ENCODE measurements at places on chromosomes 1 and 21.

DNA sequence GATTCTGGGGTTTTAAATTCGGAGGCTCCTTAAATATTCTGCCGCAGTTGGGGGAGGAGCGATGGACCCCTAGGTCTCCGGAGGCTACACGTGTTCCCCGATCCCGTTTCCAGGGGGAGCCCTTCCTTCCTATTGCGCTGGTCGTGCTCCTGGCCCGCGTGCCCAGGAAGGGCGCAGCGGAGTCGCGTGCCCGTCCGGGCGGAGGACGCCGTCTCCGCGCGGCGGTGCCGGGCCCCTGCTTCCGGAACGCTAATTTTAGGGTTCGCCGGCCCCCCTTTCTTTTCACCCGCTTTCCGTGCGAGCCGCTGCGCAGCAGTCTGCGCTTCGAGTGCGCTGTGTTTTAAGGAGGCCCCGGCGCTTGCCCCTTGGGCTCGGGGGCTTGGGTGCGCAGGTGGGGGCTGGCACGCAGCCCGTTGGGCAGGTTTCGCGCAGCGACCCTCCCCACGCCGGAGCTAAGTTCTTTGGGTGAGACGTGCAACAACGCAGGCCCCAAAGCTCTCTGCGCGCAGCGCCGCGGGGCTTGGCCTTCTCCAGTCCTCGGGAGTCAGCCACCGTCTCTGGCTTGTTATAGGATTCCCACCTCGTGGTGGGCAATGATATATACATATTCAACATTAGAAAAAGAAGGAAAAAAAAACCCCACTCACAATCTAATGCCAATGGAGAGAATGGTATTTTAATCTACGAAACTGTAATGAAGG is 43.5 kb upstream of the DNAJC6 start:
- DNase-seq, result peak; percentile 63

DNA sequence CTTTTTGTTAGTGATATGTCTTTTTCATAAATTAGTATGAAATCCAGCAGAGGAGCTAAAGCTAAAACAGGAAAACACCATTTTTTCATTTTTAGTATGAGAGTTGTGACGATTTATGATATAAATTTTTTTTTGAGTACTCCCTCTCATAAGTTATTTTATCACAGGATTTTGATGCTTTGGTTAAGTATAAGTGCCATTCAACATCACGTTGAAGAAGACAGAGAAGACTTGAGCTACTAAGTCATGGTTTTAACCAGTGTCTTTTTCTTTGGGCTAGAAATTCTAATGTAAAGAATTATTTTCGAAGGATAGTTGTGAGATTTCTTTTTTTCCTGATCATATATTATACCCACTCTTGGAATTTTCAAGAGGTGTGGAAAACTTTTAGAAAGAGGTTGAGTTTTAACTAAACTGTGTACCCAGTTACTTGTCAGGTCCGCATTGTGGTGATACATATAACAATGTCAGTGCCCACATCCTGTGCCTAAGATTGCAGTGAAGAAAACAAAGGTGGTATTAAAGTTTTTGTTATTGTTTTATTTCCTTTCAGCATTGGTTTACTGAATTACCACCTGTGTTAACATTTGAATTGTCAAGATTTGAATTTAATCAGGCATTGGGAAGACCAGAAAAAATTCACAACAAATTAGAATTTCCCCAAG is 93.8 kb downstream of the USP25 start:
- no peak for DNase-seq

DNA sequence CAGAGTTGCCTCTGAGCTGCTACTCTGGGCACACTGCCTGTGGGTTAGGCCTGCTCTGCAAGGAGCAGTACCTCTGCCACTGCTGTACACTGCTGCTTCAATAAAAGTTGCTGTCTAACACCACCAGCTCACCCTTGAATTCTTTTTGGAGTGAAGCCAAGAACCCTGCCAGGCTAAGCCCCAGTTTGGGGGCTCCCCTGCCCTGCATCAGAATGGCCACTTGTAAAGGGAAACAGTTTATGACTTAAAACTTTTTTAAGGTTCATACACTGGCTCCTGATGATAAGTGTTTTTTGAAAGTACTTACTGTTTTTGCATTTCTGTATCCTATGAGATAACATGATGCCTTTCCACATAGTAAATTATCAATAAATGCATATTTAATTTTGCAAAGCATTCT is 310.0 kb downstream of the LMO4 start:
- no peak for DNase-seq

GRCh38 chr1:228727681-228728171 is 7.6 kb upstream of the RHOU start:
- no peak for DNase-seq

DNA sequence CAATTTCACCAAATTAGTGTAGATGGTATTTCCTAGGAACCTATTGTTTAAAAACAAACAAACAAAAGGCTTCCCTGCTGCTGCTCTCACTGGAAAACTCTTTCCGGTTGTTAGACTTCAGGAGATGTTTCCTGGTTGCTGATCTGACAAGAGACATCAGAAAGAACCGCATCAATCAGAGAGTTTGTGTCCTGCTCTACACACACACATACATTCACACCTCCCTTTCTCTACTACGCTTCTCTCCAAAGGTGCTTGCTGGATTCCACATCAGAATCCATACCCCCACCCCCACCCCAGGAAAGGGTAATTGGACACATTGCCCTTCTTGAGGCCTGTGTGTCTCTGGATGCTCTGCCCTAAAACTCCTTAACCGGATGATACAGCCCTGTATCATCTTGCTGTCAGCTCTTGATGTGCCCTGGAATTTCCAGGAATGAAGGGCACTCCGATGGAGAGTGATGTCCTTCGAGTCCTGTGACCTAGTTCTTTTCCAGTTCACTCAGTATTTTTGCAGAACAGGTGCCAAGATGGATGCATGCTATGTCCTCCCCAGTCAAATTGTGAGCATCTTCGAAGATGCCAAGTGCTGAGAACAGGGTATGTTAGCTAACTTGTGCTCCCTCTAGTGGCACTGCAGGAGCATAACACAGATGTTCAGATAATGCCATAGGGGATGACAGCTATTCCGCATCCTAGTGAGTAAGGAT is 113.7 kb upstream of the SLC35F3 start:
- DNase-seq, result peak; percentile 48

- DNase-seq, result no peak
Measured at GRCh38 chr1:115530407-115530806, 111.4 kb upstream of the VANGL1 start.

GRCh38 chr1:218479436-218480115 is 134.4 kb downstream of the TGFB2 start:
- DNase-seq, result no peak

GRCh38 chr1:28518745-28519341 is 13.0 kb downstream of the RCC1 start:
- no peak for DNase-seq

DNA sequence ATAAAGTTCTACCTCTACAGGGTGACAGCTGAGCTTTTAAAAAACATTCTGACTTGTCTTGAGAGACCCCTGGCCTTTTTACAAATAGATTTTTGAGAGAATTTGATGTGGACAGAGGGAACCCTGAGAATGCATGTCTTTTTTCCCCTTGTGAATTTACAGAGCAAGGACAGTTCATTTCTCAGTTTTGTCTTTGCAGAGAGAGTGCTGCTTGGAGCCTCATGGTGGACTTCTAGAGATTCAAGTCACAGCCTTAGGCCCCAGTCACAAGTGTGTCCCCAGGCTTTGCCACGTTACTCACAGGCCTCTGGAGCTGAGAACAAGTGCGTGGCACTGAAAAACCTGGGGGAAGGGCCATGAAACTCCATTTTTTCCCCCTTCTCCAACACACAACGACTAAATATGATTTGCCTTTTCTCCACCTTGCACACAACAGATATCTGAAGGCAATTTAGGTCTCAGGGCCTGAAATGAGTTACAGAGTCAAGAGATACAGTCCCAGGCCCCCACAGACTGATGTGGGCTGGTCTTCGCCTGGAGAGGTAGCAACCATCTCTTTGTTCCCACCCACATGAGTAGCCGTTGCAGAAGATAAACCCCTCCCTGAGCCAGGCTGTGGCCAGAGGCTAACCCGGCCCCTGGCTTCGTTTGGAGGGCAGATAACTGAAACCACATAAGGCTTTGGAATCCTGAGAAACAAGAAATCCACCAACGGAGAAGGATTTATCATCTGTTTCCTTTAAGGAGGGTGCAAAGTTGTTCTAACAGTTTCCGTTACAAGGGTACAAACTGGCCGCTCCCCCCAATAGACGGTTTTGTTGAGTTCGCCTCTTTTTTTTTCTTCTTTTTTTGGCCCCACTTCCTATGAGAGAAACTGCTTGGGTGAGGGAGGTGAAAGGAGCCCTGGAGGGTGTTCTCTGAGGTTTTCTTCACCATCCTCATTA is 1.0 kb upstream of the PIGV start:
- peak; percentile 41 for DNase-seq

DNA sequence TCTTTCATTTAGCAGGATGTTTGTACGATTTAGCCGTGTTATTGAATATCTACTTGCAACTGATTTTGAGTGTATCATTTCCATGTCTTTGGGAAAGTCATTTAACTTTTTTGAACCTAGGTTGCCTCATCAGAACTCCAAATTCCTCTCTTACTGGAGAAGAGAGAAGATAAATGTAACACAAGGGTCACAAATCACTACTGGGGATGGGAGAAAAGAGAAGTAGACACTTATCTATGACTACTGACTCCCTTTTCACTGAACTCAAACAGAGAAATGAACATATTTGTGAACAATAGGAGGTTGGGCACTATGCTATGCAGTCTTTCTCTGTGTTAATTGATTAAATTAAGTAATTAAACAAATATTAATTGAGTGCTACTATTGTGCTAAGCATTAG is 42.2 kb downstream of the TENT5C start:
- DNase-seq, result no peak

GRCh38 chr1:59879574-59879973 is 47.0 kb downstream of the CYP2J2 start:
- peak; percentile 20 for DNase-seq

- no peak for DNase-seq
Measured at GRCh38 chr1:205294934-205295333, 26.6 kb downstream of the NUAK2 start.

- DNase-seq, result no peak
Measured at GRCh38 chr1:91753878-91754277, 132.1 kb downstream of the TGFBR3 start.

DNA sequence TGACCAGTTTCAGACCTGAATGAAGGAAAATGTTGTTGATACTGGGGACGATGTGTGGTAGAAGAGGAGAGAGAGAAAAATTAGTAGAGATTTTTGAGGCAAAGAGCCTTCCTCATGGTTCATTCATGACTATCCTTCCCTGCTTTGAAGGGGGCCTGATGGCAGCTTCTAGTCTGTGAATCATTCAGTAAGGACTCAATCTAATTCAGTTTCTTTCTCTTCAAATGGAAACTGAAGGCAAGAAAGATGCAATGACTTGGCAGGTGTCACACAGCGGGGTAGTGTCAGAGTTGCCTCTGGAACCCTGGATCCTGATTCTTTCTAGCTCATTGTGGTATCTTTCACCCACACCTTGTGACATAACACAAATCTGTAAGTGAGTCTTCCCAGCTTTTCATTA is 14.9 kb upstream of the CD5L start:
- no peak for DNase-seq

DNA sequence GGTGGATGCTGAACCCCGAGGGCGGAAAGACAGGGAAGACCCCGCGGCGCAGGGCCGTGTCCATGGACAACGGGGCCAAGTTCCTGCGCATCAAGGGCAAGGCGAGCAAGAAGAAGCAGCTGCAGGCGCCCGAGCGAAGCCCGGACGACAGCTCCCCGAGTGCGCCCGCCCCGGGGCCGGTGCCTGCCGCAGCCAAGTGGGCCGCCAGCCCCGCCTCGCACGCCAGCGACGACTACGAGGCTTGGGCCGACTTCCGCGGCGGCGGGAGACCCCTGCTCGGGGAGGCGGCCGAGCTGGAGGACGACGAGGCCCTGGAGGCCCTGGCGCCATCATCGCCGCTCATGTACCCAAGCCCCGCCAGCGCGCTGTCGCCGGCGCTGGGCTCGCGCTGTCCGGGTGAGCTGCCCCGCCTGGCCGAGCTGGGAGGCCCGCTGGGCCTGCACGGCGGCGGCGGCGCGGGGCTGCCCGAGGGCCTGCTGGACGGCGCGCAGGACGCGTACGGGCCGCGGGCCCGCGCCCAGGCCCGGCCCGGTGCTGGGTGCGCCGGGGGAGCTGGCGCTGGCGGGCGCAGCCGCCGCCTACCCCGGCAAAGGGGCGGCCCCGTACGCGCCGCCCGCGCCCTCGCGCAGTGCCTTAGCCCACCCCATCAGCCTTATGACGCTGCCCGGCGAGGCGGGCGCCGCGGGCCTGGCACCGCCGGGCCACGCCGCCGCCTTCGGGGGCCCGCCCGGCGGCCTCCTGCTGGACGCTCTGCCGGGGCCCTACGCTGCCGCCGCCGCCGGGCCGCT is 20.7 kb downstream of the FOXO6 start:
- no peak for DNase-seq

GRCh38 chr1:245386297-245386971 is 231.6 kb downstream of the KIF26B start:
- DNase-seq, result no peak

DNA sequence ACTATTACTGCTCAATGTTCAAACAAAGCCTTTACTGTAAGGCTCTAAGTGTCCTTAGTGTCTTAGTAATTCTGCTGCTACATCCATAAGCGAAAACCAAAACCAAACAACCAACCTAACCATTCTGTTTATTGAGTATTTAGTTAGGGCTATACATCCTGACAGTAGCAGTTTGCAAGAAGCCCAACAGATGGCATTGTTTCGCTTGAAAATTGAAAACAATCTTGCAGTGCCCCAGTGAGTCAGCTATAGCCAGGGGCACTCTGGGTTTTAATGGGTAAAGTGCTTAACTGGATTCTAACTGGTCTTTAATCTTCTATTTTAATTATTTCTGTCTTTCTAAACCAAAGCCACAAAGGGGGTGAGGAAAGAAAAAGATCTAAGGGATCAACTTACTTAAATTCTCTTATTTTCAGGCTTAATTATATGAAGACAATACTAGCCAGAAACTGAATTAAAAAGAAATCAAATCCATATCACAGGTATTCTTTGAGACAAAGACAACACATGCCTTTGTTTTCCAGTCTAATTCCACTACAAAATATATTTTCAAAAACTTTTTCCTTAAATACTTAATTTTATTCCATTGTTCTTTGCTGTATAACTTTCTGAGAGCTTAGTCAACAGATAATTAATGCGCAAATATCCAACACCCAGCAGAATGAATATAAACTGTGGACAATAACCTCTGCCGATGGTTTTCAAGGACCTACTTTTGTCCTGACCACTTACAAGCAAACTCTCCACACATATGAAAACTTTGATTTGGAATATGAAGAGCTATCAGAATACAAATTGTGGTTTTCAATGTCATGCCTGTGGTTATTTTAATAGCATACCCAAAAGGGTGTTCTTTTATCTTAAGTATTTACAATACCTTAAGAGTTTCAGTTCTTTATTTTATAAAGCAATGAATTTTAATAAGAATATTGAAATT is 15.2 kb downstream of the POGZ start:
- peak; percentile 86 for DNase-seq

DNA sequence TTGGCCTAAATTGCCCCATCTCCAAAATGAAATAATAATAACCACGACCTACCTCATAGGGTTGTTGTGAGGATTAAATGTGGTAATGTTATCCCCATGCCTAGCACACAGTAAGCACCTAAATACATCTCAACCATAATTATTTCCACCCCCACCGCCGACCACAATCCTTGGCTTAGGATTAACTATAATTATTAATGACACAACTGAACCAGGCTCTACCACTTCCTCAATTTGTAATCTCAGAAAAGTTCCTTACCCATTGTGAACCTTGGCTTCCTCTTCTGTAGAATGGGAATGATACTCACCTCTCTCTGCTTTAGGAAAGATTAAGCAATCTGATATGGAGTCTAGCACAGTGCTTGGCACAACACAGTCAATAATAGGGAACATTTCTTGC is 44.3 kb upstream of the TACSTD2 start:
- no peak for DNase-seq

All from SHP77 (cell line).